Bone marrow (tissue), 2 donors: ENCODE measurements at places on chromosomes 11 and 22.

DNA sequence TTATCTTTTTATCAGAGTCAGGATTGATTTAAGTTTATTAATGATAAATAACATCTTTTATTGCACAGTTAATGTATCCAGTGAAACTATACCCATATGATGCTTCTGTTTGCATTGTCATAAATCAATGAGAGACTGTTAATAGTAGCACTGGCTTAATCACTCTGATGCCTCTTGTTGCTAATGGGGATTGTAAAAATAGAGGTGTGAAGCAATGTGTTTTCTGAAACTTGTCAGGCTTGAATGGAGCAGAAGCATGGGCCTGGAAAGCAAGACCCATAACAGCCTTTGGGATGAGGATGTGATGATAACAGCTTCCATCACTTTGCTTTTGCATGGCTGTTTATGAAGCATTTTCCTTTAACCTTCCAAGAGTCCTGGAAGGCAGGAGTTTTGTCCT is 319.7 kb downstream of the DDX10 start:
- DNase-seq = no peak

GRCh38 chr11:30919389-30920152 is 333.4 kb upstream of the MPPED2 start:
- no peak for DNase-seq

GRCh38 chr11:72781313-72782080 is 12.3 kb downstream of the STARD10 start:
- DNase-seq = no peak

DNA sequence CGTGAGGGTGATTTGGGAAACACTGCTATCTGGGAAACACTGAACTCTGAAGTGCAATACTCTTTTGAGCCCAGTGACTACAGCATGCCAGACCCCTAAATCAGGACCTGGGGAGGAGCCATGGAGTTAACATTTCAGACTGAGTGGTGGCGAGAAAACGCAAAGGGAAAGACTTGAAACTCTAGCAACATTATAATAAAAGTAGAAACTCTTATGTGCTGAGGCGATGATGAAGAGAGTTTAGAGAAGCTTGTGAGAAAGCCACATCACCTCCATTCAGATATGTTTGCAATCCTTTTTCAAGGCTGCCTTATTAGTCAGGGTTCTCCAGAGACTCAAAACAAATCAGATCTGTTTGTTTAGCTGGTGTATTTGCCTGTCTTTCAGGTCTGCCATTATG is 1.9 kb downstream of the FEN1 start:
- DNase-seq = no peak

DNA sequence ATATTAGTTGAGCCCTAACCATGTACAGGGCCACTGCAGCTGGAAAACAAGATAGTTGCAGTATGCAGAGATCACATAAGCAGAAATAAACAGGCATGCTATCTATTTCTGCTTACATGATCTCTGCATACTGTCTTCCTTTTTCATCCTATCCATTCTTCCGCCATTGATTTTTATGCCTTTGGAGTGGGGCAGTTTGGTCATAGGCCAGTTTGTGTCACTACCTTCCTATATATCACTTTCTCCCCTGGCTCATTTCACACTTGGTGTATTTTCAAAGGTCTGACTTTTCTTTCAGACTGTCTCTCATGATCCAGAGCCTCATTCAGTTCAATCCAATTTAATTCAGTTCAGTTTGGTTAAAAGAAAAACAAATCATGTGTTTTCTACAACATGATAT is 829.6 kb downstream of the KCNA4 start:
- no peak for DNase-seq

DNA sequence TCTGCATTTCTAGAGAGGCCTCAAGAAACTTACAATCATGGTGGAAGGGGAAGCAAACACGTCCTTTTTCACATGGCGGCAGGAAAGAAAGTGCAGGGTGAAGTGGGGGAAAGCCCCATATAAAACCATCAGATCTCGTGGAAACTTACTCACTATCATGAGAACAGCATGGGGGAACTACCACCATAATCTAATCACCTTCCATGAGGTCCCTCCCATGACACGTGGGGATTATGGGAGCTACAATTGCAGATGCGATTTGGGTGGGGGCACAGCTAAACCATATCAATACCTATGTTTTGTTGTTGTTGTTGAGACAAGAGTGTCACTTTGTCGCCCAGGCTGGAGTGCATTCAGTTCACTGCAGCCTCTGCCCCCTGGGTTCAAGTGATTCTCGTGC is 29.9 kb downstream of the SFI1 start:
- DNase-seq = no peak

- DNase-seq = no peak
Observed at GRCh38 chr11:117834068-117834810, 9.7 kb upstream of the FXYD2 start.

- no peak for DNase-seq
Observed at GRCh38 chr11:44198146-44198724, 102.8 kb downstream of the EXT2 start.

- no peak for DNase-seq
Observed at GRCh38 chr11:35529971-35530495, 4.6 kb upstream of the PAMR1 start.

GRCh38 chr22:19680287-19680881 is 33.9 kb upstream of the SEPTIN5 start:
- no peak for DNase-seq

- DNase-seq = no peak
Observed at GRCh38 chr22:20559174-20559760, 51.9 kb downstream of the MED15 start.

GRCh38 chr22:25650833-25651232 is 86.4 kb downstream of the GRK3 start:
- no peak for DNase-seq

- DNase-seq = peak; percentile 68
Observed at GRCh38 chr22:40637183-40638150, 948 bp upstream of the MRTFA start.

DNA sequence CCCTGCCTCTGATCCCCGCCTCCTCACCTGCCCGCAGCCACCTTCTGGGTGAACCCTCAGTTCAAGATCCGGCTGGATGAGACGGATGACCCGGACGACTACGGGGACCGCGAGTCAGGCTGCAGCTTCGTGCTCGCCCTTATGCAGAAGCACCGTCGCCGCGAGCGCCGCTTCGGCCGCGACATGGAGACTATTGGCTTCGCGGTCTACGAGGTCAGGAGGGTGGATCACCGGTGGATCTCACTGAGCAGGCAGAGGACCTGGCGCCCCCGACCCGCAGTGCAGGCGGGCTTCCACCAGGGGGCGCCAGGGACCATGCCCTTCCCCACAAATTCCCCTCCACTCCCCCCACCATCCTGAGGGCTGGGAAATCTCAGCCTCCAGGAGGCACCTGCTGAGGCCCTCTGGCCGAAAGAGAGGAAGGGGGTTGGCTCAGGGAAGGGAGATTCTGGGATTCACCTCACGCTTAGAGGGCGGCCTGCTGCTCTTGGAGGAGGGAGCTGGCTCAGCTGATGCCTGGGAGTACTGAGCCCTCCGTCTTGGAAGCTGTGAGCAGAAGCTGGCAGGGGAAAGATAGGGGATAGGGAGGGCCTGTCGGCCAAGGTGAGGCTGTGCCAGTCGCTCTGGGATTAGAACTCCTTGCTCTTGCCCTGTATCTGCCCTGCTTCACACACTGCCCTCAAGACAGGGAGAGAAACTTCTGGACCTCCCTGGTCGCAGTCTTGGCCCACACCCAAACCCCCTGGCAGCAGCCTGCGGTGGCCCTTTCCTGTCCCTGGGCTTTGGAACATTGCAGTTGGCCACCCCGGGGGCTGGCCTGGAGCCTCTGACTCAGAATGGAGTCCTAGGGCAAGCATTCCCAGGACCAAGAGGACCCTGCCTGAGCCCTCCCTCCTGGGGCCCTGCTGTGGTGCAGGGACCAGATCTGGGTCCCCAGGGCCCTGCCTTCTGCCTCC is 23.2 kb downstream of the CAPN1 start:
- no peak for DNase-seq

- DNase-seq = no peak
Observed at GRCh38 chr11:113587308-113587739, 112.1 kb upstream of the DRD2 start.

GRCh38 chr11:92461447-92461846 is 236.8 kb downstream of the FAT3 start:
- no peak for DNase-seq

DNA sequence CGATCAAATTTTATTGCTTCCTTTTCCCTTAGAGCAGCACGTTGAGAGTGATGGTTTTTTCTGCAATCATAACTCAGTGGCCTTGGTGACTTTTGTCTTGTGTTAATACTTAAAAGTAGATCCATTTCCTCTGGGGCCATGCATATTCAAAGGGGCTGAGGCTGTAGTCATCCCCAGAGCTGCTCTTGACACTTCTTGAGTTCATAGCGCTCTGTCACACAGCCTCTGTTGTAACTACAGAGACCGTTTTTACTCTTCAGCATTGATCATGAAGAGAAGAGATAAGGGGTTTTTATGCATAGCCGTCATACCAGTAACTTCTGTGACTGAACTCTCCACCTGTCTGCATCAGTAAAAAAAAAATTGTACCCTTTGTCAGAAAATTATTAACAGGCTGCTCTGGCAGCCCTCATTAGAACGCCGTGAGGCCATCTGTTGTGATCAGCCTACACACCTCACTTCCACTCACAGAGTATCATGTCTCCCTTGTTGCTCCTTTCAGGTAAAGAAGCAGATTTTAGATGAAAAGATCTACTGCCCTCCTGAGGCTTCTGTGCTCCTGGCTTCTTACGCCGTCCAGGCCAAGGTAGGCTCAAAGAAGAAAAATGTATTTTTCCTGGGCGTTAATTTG is 38.4 kb downstream of the NF2 start:
- no peak for DNase-seq

GRCh38 chr11:123047266-123047946 is 14.5 kb downstream of the HSPA8 start:
- no peak for DNase-seq

DNA sequence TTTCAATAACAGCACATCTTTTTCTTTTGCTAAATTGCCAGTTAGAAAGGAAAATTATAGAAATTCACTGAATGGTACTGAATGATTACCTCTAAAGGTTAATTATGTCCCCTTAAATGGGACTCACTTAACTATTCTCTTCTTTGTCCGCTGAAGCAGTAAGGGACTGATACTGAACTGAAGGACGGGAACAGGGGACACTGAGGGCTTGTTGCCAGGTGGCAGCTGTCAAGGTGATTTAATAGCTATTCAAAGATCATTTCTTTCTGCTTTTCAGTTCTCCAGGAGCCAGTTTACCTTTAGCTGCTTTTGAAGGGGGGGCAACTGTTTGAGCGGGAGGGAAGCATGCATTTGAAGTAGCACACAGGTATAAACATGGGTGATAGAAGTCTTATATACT is 325.4 kb upstream of the CCDC90B start:
- no peak for DNase-seq

DNA sequence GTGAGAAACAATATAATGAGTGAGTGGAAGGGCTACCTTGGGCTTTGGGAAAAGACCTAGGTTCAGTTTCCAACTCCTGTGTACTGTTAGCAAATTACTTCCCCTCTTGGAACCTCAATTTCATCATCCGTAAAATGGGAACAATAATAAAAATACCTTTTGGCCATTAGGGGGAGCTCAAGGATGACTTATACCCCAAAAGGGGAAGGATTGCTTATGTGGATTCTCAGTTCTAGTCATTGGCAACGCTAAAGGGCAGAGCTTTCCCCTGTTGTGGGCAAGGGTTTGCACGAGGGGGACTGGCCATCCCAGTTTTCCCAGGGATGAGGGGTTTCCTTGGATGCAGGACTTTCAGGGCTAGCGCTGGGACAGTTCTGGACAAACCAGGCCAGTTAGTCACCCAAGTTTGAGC is 3.1 kb upstream of the COMMD9 start:
- no peak for DNase-seq
